Transverse colon (tissue), 4 donors: ENCODE measurements at places on chromosomes 12 and 14. TPM values are rescaled to one million over a fixed set of nuclear protein-coding genes. Genes with fewer than 3 reads are reported as not detected.

AMHR2 gene
- total RNA-seq: not detected

YAF2 gene
- total RNA-seq: 22.9 TPM

GRCh38 chr14:34063470-34064164, 112.7 kb upstream of the EGLN3 start:
- DNase-seq: no peak

DNA sequence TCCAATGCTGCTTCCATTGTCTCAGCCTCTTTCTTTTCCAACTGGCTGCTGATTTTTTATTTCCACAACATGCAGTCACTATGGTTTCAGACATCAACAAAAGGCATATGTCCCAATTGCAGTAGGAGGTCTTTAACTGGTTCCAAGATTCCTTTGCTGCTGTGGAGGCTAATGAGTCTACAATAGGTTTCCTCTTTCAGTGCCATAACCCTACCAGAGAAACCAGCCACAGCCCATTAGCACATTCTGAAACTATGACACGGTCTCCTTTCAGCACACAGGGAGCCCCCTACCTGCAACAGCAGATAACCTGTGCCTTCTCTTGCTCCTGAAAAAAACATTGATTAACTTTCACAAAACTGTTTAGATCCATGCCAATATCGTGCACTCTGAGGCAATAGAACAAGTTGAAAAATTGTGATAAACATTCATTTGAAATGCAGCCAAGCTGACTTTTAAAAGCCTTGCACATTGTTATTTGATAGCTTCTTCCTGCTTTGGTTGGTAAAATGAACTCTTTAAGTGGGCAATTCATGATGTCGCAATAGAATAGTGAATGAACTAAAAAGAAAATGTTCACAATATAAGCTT, 32.4 kb downstream of the PLEKHG7 start:
- DNase-seq: no peak

GRCh38 chr12:41466802-41467201, 278.7 kb downstream of the PDZRN4 start:
- DNase-seq: no peak

- DNase-seq: no peak
Measured at GRCh38 chr12:64323476-64324225, 66.9 kb downstream of the C12orf56 start.

- peak; percentile 34 for DNase-seq
Measured at GRCh38 chr12:95548056-95548538, 3.2 kb downstream of the USP44 start.

- DNase-seq: peak; percentile 23
Measured at GRCh38 chr12:16385782-16386646, 38.6 kb downstream of the MGST1 start.

DNA sequence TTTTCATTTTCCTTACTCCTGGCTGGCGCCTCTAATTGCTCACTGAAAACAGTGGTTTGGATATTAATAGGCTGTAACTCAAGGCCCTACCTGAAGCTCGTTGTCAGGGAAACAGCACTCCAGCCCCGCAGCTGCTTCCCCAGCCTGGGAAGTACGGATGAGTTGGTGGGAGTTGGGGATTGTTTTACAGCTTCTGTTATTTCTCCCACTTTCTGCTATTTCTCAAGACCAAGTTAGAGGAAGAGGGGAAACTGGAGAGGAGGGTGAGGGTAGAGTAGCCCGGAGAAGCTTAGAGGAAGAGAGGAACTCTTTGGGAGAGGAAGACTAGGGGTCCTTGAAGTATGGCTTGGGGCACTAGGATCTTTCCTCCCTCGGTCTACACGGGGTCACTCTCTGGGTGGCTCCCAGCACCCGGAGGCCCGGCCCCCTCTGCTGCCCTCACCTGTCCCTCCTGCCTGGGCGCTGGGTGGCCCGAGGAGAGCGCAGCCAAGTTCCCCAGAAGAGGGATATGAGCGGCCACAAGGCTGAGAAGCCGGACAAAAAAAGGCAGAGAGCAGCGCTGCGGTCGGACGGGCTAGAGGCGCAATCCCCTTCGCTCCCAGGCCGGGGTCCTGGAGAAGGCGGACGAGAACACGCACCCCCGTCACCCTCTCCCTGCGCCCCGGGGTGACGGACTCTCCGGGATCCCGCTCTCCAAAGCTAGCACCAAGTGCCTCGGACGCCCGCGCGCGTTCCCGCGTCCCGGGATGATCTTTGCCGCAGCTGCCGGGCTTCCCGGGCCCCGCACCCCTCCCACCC, 671 bp downstream of the SPTB start:
- peak; percentile 12 for DNase-seq

GRCh38 chr14:74919421-74920165, 3.5 kb downstream of the RPS6KL1 start:
- DNase-seq: no peak

DNA sequence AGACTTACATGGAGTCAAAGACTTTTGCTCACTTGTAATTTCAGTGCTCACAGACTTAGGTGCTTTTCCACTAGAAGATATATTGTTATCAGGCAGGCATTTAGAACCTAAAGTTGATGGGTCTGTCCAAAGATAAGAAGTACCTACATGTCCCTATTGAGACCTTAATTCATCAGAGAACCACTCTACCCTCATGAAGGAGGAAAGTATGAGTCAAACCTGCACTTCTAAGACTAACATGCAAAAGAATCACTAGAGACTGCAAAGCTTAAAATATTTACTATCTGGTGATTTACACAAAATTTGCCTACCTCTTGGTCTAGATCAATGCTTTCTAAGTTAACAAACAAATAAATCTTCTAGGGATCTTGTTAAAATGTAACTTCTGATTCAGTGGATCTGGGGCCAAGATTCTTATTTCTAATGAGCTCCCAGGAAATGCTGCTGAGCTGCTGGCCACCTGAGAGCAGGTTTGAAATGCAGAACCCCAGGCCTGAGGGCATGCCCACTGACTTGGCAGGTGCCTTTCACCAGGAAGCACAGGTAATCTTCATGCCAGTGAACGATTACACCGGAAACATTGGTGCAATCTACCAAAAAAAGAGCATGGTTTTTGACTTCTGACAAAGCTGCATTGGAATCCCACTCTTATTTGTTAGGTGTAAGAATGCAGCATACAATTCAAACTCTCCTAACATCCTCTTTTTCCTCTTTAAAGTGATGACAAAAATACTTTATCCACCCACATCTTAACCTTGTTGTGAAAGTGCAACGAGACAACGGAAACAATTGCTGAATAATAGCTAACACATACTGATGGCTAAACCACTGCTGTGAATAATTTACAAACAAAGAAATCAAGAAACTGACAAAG, 214.2 kb downstream of the ADAMTS20 start:
- DNase-seq: no peak

DNA sequence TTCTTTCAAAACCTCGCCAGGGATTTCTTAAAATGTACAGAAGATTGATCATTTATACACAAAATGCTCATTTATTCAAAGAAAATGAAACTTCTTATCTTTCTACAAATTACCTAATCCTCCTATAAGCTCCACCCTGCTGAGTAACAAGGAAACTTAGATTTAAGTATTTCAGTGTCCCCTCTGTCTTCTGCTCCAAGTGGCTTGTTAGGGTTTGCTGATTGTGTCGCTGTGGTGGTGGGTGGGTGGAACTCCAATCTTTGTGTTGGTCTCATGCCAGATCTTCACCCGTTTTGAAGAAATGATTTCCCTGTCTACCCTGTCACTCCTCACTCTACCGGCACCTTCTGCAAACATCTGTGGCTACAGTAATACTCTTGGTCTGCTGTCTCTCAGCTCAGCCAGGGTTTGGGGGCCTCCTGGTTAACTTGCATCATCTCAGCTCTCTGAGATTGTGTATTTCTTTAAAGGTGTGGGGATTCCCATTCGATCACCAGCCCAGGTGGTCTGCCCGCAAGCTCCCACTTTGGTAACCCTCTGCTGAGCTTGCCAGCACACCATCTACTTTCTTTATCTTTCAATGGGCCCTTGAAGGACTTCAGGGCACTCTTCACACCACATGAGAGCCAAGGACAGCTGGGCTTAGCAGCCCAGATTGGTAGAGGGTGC, 73.8 kb downstream of the DRAM1 start:
- no peak for DNase-seq

- no peak for DNase-seq
Measured at GRCh38 chr14:63773504-63773903, 45.6 kb upstream of the SGPP1 start.

DNA sequence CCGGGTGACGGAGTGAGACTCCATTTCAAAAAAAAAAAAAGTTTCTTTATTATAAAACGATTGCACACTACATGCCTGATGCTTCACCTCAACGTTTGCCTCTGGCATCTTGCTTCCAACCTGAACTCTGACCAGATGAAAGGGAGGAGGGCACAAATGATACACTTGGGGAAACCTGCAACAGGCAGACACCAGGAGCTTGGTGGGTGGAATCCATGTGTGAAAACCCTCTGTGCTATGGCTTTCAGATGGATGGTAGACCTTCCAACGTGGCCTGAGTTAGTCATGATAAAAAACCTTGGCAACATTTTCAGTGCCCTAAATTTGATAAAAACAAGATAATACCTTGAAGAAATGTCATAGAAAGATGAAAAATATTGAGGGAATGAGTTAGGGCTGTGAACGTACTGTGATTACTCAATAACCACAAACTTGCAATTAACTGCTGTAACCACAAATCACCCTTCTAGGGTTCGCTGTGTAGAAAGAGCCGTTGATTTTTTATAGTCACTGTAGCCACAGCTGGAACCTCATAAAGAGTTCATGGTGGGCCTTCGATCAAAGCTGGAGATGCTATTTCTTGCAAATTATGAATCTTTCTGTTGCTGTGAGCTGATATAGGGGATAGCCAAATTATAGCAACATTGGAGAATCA, 26.1 kb upstream of the GZMB start:
- no peak for DNase-seq

- no peak for DNase-seq
Measured at GRCh38 chr14:38004610-38004879, 203.2 kb upstream of the SSTR1 start.
